M059J (cell line): ENCODE measurements at places on chromosomes 4 and X.
A peak's percentile ranks its signal among the peaks of the same experiment; 100 is the strongest.

- peak; percentile 37 for DNase-seq
These were observed 304.5 kb downstream of the CBLL2 start for GRCh38 chrX:22577181-22577580.

DNA sequence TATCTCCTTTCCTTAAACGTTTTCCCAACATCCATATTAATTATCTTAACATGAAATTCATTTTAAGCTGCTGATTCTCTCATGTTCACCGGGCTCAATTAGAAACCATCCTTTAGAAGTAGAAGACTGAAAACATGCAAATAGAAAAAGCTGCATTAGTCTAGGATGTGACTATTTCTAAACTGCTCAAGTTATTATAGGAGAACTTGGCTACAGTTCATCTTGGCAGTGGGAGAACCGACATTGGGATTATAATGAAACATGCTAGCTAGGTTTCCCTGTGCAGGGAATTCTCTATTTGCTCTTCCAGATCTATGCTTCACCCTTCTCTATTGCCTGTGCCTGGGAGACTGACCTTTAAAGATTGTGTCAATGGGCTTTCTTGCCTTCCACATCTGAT is 151.0 kb upstream of the PPARGC1A start:
- DNase-seq = no peak

- DNase-seq = peak; percentile 61
These were observed 52.9 kb upstream of the HPF1 start for GRCh38 chr4:169810325-169811323.

- DNase-seq = no peak
These were observed 1293.4 kb downstream of the ARAP2 start for GRCh38 chr4:34950926-34951325.

DNA sequence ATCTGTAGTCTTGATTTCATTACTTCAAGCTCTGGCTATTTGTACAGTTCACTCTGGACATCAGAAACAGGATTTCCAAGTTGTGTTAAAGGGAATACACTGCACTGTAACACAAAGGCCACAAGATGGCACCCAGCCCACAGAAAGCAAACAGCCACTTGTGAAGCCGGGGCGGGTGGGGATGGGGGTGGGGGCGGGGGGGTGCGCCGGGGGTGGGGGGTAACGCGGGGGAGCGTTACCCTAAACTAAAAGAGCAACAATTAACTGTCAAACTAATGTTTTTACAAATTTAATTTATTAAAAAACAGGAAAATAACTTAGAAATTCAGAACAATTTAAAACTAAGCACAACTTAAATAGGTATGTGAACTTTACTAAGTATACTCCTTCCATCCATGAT is 27.3 kb downstream of the PRDX4 start:
- DNase-seq = peak; percentile 70

DNA sequence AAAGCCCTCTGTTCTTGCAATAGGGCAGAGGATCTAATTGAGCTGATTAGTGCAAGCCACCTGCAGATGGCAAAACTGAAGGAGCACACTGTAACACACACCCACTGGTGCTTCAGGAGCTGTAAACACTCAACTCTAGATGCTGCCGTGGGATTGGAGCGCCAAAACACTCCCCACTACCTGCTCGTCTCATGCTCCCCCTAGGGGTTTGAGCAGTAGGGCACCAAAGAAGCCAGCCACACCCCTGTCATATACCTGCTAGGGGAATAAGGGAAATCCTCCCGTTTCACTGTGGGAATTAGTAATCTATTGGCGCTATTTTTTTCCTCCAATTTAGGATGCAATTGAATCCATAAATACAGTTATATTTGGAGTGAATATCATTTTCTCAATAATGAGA is 360.2 kb downstream of the GLUD2 start:
- no peak for DNase-seq

- DNase-seq = no peak
These were observed 67.7 kb upstream of the SRD5A3 start for GRCh38 chr4:55278316-55278715.

- peak; percentile 90 for DNase-seq
These were observed 341.2 kb upstream of the BOD1L1 start for GRCh38 chr4:13968723-13969122.

- DNase-seq = peak; percentile 31
These were observed 33.2 kb upstream of the MID1IP1 start for GRCh38 chrX:38768079-38768478.

DNA sequence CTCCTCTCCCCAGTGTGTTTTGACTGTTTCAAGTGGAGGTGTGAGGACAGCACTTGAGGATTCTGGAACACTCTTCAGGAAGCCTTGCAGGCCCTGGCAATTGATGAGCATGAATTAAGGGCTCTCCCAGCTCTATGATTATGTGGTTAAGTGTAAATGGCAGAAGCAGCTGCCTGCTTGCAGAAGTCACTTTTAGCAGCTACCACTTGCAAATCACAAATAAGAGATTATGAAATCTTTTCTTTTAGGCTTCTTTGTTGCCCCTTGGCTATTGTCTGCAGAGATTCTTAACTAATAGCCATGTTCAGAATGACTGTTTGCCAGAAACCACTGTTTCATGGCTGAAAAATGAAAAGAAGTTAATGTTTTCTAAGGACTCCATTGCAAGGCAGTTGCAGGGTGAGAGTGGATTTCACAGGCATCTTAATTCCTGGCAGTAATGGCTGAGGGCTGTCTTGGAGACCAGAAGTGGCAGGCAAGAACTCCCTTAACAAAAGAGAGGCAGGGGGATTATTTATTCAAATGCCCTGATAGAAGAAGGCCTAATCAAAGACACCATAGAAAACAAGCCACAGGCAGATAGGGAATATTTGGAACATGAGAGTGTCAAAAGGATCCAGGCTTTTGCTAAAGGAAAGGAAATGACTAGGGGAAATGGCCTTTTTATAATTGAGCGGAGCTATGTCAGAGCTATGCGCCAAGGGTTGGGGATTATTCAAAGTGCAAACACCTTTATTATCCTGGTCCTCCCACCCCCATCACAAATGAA is 8.3 kb upstream of the HOPX start:
- no peak for DNase-seq

DNA sequence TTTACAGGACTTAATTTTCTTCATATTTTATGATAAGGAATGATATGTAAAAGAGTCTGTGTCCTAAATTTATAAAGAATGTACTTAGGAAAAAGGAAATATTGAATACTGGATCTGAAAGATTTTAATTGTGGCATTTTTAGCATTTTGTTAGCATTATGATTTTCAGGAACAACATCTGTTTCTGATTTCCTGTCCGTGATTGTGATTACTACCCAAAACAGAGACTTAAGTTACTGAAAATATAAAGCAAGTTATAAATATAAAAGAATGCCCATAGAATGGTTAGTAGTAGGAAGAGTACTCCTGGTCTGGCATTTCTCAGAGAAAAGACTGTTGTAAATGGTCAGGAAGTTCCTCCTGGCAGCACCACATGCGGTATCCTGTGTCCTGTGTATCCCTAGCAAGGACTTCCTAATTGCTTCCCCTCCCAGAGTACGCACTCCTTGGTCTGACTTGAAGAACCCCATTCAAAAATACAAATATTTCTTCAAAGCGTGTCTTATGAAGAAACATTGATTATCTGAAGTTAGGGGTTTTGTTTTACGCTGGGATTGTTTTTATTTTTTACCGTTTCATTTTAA is 88.9 kb downstream of the RS1 start:
- no peak for DNase-seq

- DNase-seq = no peak
These were observed 246.0 kb downstream of the CXXC4 start for GRCh38 chr4:104248726-104249125.

DNA sequence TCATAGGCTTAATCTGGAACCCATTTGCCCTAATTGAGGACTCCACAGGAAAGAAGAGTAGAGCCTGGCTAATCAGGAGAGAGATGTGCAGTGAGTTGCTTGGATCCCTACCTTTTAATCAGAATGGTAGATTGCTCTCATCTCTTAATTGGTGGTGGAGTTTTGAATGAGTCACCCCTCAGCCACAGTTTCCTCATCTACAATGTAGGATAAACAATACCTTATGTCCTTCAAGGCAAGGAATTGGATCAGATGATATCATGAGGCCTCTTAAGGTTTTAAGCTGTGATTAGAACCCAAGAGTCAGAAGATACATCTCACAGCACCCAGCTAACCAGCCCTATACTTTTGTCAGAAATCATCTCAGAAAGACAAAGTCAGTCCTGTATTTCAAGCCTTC is 39.1 kb downstream of the PDGFRA start:
- peak; percentile 34 for DNase-seq

DNA sequence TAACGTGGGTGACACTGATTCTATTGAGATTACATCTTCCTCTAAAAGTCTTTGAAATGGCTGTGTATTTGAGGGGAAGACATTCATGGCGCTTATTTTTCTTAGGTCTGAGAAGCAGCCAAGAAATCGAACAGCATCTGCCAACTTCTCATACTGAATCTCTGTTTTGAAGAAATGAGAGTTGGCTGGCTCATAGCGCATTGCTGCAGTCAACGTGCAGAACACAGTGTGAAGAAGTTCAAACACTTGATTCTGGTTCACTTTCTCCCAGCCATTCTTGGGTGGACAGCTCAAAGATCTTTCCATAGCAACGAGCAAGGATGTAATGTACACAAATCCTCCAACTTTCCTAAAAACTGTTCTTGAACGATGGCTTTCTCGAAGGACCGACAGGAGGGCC is 156.5 kb downstream of the WDFY3 start:
- no peak for DNase-seq

- DNase-seq = no peak
These were observed 35.2 kb downstream of the DDX3X start for GRCh38 chrX:41369152-41369551.

DNA sequence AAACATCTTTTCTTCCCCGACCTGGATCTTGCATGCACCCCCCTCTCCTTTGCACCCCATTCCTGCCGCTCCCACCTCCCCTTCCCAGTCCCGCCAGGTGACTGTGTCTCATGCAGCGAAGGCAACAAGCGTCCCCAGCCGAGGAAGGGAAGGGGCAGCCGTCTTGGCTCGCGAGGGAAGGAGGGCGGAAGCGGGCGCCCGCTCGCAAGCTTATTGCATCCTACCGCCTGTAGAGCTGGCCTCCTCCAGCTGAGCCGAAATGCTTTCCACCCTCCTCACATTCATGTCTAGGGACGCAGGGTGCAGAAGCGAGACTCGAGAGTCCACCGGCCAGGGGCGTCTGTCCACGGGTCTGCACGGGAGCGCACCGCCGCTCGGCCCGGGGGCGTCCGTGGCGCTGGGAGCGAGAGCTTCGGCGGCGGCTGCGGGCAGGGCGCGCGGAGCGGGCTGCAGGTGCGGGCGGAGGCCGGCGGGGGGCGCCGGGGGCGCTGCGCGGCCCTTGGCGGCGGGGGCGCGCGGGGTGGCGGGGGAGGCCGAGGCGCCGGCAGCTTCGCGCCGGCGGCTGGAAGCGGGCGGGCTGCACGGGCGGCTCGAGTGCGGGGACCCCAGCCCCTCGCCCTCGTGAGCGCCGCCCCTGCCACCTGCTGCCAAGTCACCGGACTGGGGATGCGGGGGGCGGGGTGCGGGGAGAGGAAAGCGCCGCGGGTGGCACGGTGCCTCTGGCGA is at the start of gene KCNIP4:
KCNIP4 (minus strand) TSS at position 426 of the 726 bp plus-strand sequence.
- DNase-seq = peak; percentile 31

GRCh38 chr4:1406981-1407656 is 877 bp upstream of the NKX1-1 start:
- DNase-seq = no peak

GRCh38 chr4:134961963-134962362 is 760.4 kb upstream of the PABPC4L start:
- no peak for DNase-seq

GRCh38 chr4:150289198-150289597 is 211.0 kb downstream of the DCLK2 start:
- DNase-seq = no peak

DNA sequence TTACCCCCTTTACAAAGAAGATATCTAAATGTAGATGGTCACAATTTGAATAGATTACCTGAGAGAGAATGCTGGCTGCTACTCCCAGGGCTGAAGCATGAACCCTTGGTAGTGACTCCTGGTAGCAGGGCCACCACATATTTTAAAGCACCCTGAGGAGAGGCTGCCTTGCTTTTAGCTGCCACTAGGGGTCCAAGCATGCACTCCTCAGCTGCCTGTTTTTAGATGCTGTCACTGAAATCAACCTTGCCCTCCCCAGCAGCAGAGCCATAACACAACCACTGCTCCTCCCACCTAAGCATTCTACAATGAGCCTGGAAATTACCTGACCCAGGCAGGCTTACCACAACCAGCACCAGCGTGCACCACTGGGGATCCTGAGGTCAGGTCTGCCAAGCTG is 850.9 kb downstream of the FAM133A start:
- DNase-seq = no peak

GRCh38 chrX:73964579-73964978 is 339.4 kb upstream of the ZCCHC13 start:
- no peak for DNase-seq

DNA sequence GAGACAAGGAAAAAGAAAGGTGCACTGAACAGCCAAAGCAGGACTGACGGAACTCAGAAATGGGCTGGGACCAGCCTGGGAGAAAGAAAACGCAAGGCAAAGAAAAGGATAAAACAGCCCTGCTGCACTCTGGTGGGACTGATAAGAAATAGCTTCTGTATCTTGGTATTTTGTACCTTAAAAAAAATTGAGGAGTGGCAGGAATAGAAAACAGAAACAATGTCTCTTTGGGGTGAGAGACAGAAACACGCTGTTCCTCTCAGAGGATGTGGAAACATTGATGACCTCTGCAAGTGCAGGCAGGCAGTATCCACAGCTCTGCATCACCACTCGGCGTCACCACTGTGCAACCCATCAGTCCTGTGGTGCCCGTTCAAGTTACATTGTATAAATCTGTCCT is 152.5 kb upstream of the SPRY1 start:
- DNase-seq = no peak

DNA sequence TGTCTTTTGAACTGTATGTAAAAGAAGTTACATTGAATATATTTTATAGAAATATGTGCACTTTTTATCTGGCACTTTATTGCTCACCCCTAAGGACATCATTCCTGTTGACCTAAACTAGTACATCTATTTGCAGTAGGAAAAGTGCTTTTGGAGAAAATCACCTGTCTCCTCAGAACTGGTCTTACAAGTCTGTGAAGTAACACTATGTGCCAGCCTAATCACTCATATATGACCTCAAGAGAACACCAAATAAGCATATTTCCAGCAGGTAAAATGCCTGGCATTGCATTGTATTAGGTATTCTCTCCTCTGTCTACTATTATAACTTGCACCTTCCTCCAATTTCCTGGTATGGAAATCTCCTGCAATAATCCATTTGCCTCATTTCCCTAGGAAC is 4.0 kb upstream of the GASK1B start:
- DNase-seq = no peak

- DNase-seq = no peak
These were observed 38.2 kb upstream of the PLAC8 start for GRCh38 chr4:83152746-83153145.

DNA sequence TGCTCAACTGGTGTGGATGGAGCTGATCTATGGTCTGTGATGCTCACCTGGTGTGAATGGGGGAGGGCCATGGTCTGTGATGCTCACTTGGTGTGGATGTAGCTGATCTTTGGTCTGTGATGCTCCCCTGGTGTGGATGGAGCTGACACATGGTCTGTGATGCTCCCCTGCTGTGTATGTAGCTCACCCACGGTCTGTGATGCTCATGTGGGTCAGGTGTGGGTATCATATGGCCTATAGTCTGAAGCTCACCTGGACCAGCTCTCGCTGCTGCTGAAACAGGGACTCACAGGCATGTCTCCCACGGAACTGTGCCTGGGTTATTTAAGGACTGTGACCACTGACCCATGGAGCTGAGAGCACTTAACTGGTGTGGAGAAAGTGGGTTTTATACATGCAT is 109.7 kb downstream of the CRLF2 start:
- no peak for DNase-seq
